ENCODE measurements at places on chromosomes 11 and 22.

DNA sequence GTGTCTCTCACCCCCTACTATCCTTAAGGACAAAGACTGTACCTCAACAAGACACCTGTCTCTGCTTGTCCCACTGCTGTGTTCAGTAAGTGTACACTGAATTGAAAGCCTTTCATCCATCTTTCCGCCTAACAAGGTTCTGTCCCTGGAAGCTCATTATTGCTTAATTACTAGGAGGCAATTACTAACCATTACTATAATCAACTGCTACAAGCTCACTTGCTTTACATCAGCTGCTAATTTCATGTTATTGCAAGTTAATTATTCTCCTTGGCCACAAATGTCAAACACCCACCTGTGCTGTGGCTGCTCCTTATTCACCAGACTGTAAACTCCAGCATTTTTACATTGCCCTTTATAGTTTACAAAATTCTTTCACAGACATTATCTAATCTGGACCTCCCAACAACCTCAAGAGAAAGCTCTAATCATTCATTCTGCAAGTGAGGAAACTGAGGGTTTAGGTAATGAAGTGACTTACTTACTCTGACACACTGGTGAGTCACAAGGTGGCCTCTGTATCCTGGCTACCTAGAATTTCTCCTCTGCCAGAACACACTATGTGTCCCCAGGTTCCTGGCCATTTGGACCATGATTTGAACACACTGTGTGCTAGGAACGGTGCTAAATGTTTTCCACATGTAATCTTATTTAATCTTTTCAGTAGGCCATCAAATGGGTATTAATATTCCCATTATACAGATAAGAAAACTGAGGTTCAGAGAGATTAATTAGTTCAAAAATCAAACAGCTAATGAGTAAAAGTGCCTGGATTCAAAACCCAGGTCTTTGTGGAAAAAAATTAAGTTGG is 66.7 kb downstream of the RAB30 start:
- DNase-seq, result no peak

- no peak for DNase-seq
These were observed 31.0 kb downstream of the NAP1L4 start for GRCh38 chr11:2961080-2961479.

DNA sequence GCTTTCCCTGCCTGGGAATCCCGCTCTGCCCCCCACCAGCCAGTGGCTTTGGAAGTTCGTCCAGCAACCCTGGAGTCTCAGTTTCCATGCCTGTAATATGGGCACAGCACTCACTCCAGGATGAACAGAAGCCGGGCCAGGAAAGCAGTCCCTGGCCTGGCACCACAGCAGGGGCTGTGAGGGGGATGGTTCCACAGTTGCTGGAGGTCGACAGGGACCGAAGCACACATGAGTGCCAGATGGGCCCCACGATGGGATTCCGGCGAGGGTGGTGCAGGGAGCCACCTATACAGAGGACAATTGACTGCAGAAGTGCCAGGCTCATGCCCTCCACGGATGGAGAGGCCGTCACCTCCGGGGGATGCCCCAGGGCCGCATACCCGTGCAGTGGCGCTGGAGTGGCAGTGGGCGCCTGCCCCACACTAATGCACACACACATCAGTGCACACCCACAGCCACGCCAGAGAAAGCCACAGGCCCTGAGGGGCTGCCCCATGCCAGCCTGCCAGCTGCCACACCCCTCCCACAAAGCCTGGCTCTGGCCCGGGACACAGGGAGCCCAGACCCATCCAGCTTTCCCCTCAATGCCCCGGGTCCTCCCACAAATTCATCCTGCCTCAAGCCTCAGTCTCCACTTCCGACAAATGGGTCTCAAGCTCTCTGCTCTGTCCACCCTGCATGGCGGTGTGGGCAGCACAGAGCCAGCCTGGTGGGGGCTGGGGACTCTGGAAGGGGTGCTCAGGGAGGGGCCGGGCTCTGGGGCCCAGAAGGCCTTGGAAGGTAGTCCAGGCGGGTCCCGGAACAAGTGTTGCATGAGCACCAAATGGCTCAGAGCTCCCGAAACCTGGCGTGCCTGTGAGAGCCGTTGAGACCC is 9.7 kb downstream of the ASCL2 start:
- peak; percentile 55 for DNase-seq

GRCh38 chr11:64415996-64416728 is 57.2 kb downstream of the RPS6KA4 start:
- DNase-seq, result no peak

- DNase-seq, result peak; percentile 88
These were observed 3.1 kb downstream of the CDC42EP1 start for GRCh38 chr22:37563153-37564081.

DNA sequence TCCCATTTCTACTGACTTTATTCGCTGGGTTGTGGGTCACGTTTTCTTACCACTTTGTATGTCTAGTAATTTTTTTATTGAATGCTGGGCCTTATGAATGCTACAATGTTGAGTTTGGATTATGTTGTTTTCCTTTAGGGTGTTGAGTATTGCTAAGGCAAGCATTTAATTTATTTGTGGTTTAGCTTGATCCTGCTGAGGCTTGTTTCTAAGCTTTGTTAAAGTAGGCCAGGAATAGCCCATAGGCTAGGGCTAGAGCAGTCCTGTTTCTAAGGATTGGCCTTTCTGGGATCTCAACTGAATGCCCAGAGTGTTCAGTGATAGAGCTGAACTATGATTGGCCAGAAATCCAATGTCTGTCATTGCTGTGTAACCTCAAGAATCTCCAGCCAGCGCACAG is 56.1 kb upstream of the LDLRAD3 start:
- DNase-seq, result no peak

DNA sequence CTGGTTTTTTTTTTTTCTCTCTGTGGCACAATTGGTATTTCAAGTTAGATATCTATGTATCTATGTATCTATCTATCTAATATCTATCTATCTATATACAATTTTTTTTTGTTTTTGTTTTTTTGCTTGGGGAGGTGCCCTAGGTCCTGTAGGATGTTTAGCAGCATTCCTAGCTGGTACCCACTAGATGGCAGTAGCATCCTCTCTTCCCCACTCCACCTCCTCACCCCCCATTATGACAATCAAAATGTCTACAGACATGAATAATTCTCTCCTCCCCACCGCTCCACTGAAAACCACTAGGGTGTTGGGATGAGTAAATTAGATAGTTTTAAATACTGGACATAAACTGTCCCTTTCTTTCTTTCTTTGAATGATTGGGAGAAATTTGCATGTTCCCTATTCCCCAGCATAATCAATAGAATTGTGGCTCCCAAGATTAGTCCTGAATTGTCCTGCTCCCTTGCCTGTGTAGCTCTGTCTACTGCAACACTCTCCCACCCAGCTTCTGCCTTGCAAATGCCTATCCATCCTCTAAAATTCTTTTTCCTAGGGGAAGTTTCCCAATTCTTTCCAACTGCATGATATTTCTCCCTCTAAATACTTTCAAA is 1152.4 kb downstream of the LRRC4C start:
- no peak for DNase-seq

GRCh38 chr22:32684822-32685187 is 116.7 kb upstream of the TIMP3 start:
- DNase-seq, result no peak

GRCh38 chr22:45462034-45462655 is 40.5 kb upstream of the FBLN1 start:
- DNase-seq, result peak; percentile 20

GRCh38 chr22:36548606-36549005 is 19.6 kb upstream of the EIF3D start:
- no peak for DNase-seq

DNA sequence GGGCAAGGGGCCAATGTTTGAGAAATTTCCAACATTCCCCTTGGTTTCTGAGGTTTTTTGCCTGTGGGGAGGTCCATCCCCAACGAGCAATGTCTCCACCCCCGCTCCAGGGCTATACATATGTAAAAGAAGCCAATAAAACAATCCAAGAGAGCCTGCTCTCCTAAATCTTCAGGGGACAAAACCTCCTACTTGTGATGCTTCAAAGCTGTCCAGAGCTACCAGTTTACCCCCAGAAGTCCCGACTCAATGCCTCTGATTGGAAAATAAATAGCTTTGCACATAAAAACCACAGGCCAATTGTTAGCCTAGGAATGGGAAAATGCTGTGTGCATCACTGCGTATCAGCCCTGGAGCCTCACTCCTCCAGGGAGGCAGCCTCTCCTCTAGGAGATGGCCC is 66.0 kb upstream of the PAX6 start:
- DNase-seq, result no peak

- DNase-seq, result no peak
These were observed 46.5 kb upstream of the ADORA2A start for GRCh38 chr22:24380905-24381230.

- no peak for DNase-seq
These were observed 75.3 kb downstream of the ST3GAL4 start for GRCh38 chr11:126430581-126431335.

DNA sequence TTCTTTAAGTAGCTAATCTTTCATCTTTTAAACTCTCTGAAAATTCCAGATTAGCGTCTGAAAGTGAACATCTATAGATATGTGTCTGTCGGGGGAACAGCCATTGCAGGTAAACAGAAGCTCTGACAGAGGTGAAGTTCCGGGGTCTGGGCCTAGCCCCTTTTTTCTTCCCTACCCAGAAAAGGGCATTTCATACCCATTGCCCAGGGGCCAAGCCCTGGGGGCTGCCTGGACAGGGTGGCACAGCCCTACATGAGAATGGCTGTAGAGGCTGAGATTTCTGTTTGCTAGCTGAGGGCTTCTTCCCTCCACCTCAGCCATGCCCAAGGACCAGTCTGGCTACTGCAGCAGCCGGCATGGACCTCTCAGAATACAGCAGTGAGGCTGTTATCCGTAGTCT is 327.0 kb upstream of the PLET1 start:
- DNase-seq, result no peak

- DNase-seq, result no peak
These were observed 24.8 kb downstream of the ACER3 start for GRCh38 chr11:76885390-76886097.

DNA sequence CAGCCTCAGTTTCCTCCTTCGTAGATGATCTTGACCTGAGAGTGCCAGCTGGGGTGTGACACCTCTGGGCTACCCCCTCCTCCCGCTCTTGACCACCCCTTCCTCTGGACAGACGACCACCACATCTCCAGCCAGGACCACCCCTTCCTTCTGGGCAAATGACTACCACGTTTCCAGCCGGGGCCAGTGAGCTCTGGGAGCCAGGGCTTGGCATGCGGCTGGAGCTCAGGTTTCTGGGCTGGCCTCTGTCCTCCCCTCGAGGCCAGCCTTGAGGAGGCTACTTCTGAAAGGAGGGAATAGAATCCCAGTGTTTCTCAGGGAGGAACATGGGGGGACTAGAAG is 120.9 kb downstream of the KCNQ1OT1 start:
- DNase-seq, result peak; percentile 28

DNA sequence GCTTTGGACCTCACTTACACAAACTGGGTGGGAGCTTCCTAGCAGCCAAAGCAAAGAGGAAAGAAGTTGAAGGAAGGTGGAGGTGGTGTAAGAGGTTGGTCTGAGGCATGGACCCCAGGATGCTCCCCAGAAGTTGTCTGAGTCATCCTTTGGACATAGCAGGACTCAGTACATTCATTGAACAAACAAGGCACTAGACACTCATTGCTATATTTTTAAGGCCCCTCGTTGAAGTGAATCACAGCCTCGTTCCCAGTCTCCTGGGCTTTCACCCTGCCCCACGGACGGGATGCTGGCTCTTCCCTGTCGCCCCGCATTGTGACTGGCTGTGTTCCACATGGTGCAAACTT is 95.9 kb upstream of the FGF3 start:
- DNase-seq, result no peak

DNA sequence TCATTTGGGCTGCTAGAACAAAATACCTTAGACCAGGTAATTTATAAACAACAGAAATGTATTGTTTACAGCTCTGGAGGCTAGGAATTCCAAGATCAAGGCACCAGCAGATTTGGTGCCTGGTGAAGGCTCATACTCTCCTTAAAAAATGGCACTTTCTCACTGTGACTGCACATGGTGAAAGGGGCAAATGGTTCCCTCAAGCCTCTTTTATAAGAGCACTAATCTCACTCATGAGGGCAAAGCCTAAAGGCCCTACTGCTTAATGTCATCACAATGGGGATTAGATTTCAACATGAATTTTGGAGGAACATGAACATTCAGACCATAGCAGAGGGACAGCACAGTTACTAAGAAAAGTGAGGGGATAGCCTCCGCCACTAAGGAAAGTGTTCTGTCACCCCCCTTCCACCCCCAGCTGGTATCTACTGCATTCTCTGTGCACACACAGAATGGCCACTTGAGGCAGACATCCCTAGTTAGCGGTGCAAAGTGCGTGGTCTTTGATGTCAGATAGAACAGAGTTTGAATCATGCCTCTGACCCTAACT is 47.2 kb upstream of the CEP295 start:
- DNase-seq, result no peak

- DNase-seq, result no peak
These were observed 652.6 kb downstream of the METTL15 start for GRCh38 chr11:28760676-28761390.

DNA sequence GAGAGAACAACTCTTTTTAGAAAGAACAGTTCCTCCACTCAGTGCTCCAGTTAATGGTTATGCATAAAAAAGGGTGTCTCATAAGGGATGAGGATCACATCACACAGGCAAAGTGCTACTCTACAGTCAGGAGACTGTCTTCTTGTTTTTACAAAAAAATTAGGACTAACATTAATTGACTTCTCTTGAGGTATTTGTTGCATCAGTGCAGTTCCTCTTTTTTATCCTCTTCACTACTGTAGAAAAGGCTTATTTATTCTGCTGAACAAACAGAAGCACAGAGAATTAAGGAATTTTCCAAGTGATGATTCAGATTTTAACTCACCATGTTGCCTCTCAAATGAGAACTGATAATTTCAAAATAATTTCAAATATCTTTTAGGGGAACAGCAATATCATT is 1.9 kb downstream of the MMP8 start:
- DNase-seq, result no peak

- no peak for DNase-seq
These were observed 7.4 kb downstream of the CBX6 start for GRCh38 chr22:38864361-38865191.

- DNase-seq, result no peak
These were observed at the start of gene OR10D3 for GRCh38 chr11:124183068-124183467. OR10D3 (plus strand) TSS chr11:124183345; CDS start chr11:124185270, 1,925 bp downstream.

GRCh38 chr11:9575260-9576240 is 2.1 kb downstream of the WEE1 start:
- no peak for DNase-seq

GRCh38 chr11:45982656-45983470 is 60.4 kb downstream of the LARGE2 start:
- DNase-seq, result peak; percentile 80

GRCh38 chr22:37188901-37189466 is 937 bp upstream of the C1QTNF6 start:
- peak; percentile 26 for DNase-seq
